Stimulated activated CD8-positive, alpha-beta memory T cell treated with anti-CD3 and anti-CD28 coated beads, Interleukin-7, amount 100 ng/mL, for 24 hours (primary cell): ENCODE measurements at places on chromosomes 5 and 9.

- no peak for DNase-seq
Measured at GRCh38 chr9:99921875-99922710, 15.6 kb downstream of the STX17 start.

- DNase-seq = no peak
Measured at GRCh38 chr5:173468821-173469251, 140.6 kb upstream of the STC2 start.

DNA sequence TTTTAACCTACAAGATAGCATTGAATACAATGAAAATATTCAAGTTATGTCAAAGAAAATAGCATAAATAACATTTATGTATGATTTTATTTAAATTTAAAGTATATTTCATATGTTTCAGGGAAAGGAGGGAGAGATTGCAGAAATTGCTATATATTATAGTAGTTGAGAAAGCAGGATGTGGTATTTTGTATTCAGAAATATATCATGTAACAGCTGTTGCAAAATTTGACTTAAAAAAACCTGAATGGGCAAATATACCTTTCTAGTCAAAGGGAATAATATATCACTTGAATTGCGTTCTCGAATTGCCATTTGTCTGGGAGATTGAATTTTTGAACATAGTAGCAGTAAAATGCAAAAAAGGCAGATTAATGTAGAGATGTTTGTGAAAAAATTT lies 80.6 kb downstream of the PAM start:
- DNase-seq = no peak

GRCh38 chr5:107265193-107265592 lies 405.5 kb downstream of the EFNA5 start:
- DNase-seq = no peak
